ENCODE measurements at places on chromosomes 5 and 9. TPM values are rescaled to one million over a fixed set of nuclear protein-coding genes. Genes with fewer than 3 reads are reported as not detected.

The PALM2AKAP2 gene
- total RNA-seq, result 0.36 TPM

The CCDC180 gene
- total RNA-seq, result 0.58 TPM

The ECSCR gene
- not detected for total RNA-seq

The FAM200C gene
- total RNA-seq, result 1.8 TPM

The SMIM27 gene
- total RNA-seq, result 13.6 TPM

The CDH12 gene
- total RNA-seq, result not detected

The TTLL11 gene
- total RNA-seq, result 4.2 TPM

The PFN3 gene
- not detected for total RNA-seq

The LCNL1 gene
- total RNA-seq, result 0.22 TPM

The CEL gene
- total RNA-seq, result 0.52 TPM

The NUTM2G gene
- not detected for total RNA-seq

The MAMDC2 gene
- total RNA-seq, result 0.27 TPM

The KCNV2 gene
- not detected for total RNA-seq

Data from A549 treated with AZD2906 at 1 μM for 4 hours (cell line).